ENCODE measurements at places on chromosomes 3 and 15. TPM values are rescaled to one million over a fixed set of nuclear protein-coding genes. Genes with fewer than 3 reads are reported as not detected.

- no peaks in the 10 kb centered on the region for H3K4me1 ChIP-seq
- H3K36me3 ChIP-seq, result peaks cover 20% of the 10 kb centered on the region
- no peak for DNase-seq
- H3K4me3 ChIP-seq, result peak overlapping the region; percentile 96
- H3K27ac ChIP-seq, result peak overlapping the region; percentile 57
Observed at GRCh38 chr3:52454938-52455282, 494 bp upstream of the NISCH start.

GRCh38 chr3:24682141-24682547 lies 187.5 kb upstream of the THRB start:
- H3K27me3 ChIP-seq, result no peaks in the 10 kb centered on the region
- H3K4me1 ChIP-seq, result peaks cover 62% of the 10 kb centered on the region
- H3K4me3 ChIP-seq, result peak overlapping the region; percentile 7
- DNase-seq, result peak; percentile 93
- H3K27ac ChIP-seq, result peak overlapping the region; percentile 72

DNA sequence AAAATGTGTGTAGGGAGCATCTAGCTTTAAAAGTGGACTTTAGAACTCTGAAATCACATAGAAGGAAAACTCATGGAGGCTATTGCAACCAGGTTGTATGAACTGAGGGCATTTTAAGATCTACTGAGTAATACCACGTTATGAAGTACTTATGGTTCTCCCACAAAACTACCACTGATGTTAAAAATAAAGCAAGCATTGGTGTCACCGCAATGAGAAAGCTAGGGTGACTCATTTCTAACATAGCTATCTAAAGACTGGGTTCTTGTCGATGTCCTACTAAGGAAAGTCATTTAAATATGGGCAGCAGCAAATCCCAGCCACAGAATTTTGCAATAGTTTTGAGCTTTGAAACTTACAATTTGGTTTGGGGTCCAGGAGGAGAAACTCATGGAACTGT lies 584.8 kb downstream of the DIPK2A start:
- H3K36me3 ChIP-seq, result no peaks in the 10 kb centered on the region
- H3K4me3 ChIP-seq, result no peak overlapping the region
- peaks cover 11% of the 10 kb centered on the region for H3K4me1 ChIP-seq
- no peaks in the 10 kb centered on the region for H3K27me3 ChIP-seq
- H3K27ac ChIP-seq, result no peak overlapping the region

- no peak overlapping the region for H3K27ac ChIP-seq
- no peaks in the 10 kb centered on the region for H3K36me3 ChIP-seq
- H3K4me3 ChIP-seq, result no peak overlapping the region
- no peak for DNase-seq
- H3K27me3 ChIP-seq, result no peaks in the 10 kb centered on the region
Observed at GRCh38 chr3:54322354-54322753, 200.0 kb downstream of the CACNA2D3 start.

DOCK3 gene
- 0.51 TPM for total RNA-seq

- no peaks in the 10 kb centered on the region for H3K27me3 ChIP-seq
- no peak overlapping the region for H3K27ac ChIP-seq
- H3K4me3 ChIP-seq, result no peak overlapping the region
- DNase-seq, result no peak
- no peaks in the 10 kb centered on the region for H3K4me1 ChIP-seq
Observed at GRCh38 chr15:84829428-84829827, 12.3 kb downstream of the ALPK3 start.

RHCG gene
- total RNA-seq, result not detected

DNA sequence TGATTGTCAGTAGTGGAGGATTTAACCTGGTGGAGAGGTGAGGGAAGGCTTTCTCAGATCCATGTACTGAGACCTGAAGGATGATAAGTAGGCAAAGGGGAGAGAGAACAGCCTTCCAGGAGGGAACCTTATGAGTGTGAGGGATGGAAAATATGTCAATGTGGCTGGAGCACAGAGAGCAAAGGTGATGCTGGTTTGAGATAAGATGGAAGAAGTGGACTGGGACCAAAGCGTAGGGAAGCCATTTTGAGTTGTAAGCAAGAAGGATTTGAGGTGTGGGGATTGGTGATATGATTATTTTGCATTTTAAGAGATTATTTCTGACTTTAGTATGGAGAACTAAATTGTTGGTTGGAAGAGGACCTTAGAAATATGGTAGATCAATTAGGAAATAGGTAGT lies 3.9 kb downstream of the FBXO45 start:
- H3K4me1 ChIP-seq, result peaks cover 12% of the 10 kb centered on the region
- H3K4me3 ChIP-seq, result no peak overlapping the region
- no peak overlapping the region for H3K27ac ChIP-seq
- H3K27me3 ChIP-seq, result no peaks in the 10 kb centered on the region
- no peak for DNase-seq

DNA sequence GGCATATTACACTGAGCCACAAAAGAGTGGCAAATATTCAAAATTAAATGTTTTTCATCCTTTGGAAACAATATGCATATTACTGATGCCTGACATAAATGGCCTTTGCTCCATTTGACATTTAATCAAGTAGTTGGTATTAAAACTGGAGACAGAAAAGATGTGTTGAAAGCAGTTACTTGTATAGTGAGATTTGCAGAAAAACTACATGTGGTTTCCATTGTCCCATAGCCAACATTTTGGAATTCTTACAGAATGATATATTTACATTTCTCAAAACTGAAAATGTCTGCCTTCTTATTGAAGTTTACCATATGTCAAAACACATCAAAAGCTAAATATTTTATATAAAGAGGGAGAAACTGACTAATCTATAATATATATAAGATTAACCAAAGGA lies 21.6 kb downstream of the SHOX2 start:
- no peak overlapping the region for H3K4me3 ChIP-seq
- no peaks in the 10 kb centered on the region for H3K27me3 ChIP-seq
- no peak overlapping the region for H3K27ac ChIP-seq
- H3K4me1 ChIP-seq, result no peaks in the 10 kb centered on the region

LRRIQ4 gene
- not detected for total RNA-seq

- peaks cover 13% of the 10 kb centered on the region for H3K4me1 ChIP-seq
- no peak overlapping the region for H3K27ac ChIP-seq
- no peaks in the 10 kb centered on the region for H3K27me3 ChIP-seq
- no peaks in the 10 kb centered on the region for H3K36me3 ChIP-seq
Observed at GRCh38 chr15:79977431-79978054, 6.5 kb upstream of the BCL2A1 start.

IGDCC3 gene
- total RNA-seq, result not detected

DNA sequence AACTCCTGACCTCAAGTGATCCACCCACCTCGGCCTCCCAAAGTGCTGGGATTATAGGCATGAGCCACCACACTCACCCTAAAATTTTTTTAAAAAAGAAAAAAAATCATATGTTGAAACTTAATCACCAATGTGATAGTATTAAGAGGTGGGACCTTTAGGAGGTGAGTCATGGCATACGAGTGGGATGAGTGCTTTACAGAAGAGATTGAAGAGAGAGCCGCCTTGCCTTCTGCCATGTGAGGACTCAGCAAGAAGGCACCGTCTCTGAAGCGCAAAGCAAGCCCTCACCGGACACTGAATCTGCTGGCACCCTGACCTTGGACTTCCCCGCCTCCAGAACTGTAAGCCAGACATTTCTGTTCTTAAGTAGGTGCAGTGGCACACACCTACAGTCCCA lies 5.5 kb downstream of the ARPIN start:
- H3K4me3 ChIP-seq, result no peak overlapping the region
- no peaks in the 10 kb centered on the region for H3K27me3 ChIP-seq
- no peaks in the 10 kb centered on the region for H3K36me3 ChIP-seq
- no peak overlapping the region for H3K27ac ChIP-seq

CPLX3 gene
- not detected for total RNA-seq

GRCh38 chr3:181851063-181851462 lies 139.3 kb downstream of the SOX2 start:
- H3K27ac ChIP-seq, result no peak overlapping the region
- DNase-seq, result no peak

WDR93 gene
- not detected for total RNA-seq

DUOX2 gene
- total RNA-seq, result not detected

PPARG gene
- total RNA-seq, result not detected

GP9 gene
- total RNA-seq, result not detected

- no peak overlapping the region for H3K27ac ChIP-seq
- H3K4me3 ChIP-seq, result no peak overlapping the region
- H3K36me3 ChIP-seq, result no peaks in the 10 kb centered on the region
- H3K27me3 ChIP-seq, result no peaks in the 10 kb centered on the region
- no peaks in the 10 kb centered on the region for H3K4me1 ChIP-seq
Observed at GRCh38 chr3:72137865-72138861, 353.2 kb upstream of the PROK2 start.

EPHB3 gene
- total RNA-seq, result 3.0 TPM

CCR8 gene
- total RNA-seq, result not detected

- no peaks in the 10 kb centered on the region for H3K36me3 ChIP-seq
- peak; percentile 82 for DNase-seq
- H3K27ac ChIP-seq, result 0 out of 2 replicates have a peak overlapping the region, but pooled peaks have one; percentile 29
- H3K4me1 ChIP-seq, result peaks cover 30% of the 10 kb centered on the region
- no peaks in the 10 kb centered on the region for H3K27me3 ChIP-seq
Observed at GRCh38 chr3:129888771-129889170, 4.7 kb downstream of the TMCC1 start.

PCSK6 gene
- total RNA-seq, result not detected

Data from GM23248 (cell line).